ENCODE measurements at places on chromosomes 7 and 10.

DNA sequence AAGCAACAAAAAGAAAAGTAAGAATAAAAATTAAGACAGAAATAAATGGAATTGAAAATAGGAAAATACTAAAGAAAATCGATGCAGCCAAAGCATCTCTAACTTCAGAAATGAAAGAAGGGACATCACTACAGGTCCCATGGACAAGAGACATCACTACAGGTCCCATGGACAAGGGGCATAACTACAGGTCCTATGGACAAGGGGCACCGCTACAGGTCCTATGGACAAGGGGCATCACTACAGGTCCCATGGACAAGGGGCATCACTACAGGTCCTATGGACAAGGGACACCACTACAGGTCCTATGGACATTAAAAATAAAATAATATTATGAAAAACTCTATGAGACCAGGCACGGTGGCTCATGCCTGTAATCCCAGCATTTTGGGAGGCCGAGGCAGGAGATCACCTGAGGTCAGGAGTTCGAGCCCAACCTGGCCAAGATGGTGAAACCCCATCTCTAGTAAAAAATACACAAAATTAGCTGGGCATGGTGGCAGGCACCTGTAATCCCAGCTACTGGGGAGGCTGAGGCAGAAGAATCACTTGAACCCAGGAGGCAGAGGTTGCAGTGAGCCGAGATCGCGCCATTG is 101.0 kb upstream of the DNAAF5 start:
- no peak for DNase-seq

DNA sequence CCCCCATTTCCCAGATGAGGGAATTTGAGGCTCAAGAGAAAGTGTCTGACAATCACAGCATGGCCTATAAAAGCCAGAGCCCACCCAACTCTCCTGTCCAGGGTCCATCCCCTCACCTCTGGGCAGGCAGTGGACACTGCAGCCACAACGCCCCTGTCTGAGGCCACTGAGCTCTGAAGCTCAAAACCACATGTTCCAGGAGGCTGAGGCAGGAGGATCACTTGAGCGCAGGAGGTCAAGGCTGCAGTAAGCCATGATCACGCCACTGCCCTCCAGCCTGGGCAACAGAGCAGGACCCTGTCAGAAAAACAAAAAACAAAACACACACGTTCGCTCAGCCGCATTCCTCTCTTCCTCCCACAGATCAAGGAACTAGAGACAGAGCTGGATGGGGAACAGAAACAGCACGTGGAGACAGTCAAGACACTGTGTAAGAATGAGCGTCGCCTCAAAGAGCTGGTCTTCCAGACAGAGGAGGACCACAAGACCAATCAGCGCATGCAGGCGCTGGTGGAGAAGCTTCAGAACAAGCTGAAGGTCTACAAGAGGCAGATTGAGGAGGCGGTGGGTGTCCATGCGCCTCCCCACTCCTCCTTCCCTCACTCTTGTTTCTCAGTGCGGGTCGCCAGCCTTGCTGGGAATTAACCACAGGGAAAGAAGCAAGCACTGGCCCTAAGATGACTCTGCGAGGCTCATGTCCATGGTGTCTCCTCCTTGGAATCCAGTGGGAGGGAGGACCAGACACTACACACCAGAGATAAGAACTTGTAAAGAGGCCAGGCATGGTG is 20.0 kb upstream of the ARPC1A start:
- no peak for DNase-seq

DNA sequence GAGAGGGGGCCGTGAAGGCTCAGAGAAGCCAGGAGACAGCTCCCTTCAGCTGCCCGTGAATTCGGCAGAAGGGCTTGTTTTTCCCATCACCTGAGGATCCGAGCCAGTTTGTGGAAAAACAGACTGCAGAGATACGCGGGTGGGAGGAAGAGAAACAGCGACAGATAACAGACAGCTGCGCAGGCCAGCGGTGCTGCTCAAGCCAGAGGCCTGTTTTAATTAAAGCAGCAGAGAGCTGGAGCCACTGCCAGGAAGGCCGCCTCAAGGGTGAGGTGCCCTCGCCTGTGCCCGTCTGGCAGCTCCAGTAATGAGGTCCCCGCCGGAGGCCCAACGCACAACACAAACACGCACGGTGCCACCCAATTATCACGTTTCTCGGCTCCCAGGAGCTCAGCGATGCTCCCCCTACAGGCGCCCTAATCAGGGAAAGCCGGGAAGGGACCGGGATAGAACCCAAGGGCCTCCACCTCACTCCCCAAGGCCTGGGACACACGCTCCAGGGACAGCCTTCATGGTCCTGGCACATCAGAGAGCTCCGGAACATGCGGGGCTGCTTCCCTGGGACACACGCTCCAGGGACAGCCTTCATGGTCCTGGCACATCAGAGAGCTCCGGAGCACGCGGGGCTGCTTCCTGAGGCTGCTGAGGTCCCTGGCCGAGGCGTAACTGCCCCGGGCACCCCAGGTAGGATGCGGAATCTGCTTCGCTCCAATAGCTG is 60.6 kb upstream of the DNAAF5 start:
- DNase-seq: no peak

DNA sequence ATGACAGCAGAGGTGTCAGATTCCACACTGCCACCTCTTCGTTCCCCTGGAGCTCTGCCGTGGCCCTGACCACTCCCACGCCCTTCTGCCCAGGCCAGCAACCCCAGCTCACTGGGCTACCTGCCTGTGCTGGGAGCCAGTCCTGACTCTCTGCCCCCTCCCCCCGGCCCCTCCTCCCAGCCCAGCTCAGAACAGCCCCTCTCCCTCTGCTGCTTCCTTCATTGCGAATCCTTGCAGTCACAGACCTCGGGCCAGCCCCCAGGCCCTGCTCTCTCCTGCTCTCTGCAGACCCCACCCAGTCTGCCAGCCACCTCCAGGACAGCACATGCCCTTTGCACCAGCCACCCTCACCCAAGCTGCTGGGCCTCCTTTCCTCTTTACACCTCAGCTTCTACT is 60.4 kb downstream of the TCERG1L start:
- no peak for DNase-seq

DNA sequence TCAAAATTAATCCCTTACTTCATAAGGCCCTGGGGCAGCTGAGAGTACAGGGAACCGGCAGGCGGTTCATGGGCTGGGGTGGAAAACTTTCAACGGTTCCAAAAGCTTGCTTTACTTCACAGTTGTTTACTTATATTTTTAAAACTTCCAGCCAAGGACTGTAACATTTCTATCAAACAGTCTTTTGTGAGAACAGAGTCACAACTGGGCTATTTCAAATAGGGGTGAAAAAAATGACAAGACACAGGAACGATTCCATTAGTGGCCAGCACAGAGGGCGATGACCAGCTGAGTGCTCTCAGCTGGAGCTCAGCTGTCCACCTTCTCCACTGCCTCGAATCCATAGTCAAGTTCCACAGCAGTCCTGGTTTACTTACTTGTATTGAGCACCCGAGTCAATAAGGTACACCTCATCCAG is 48.2 kb downstream of the XPNPEP1 start:
- no peak for DNase-seq

GRCh38 chr10:77513781-77514331 is 123.8 kb downstream of the KCNMA1 start:
- peak; percentile 92 for DNase-seq

- DNase-seq: no peak
Measured at GRCh38 chr7:91302794-91303193, 38.6 kb downstream of the FZD1 start.

GRCh38 chr10:22252224-22252800 is 34.5 kb upstream of the EBLN1 start:
- peak; percentile 35 for DNase-seq

DNA sequence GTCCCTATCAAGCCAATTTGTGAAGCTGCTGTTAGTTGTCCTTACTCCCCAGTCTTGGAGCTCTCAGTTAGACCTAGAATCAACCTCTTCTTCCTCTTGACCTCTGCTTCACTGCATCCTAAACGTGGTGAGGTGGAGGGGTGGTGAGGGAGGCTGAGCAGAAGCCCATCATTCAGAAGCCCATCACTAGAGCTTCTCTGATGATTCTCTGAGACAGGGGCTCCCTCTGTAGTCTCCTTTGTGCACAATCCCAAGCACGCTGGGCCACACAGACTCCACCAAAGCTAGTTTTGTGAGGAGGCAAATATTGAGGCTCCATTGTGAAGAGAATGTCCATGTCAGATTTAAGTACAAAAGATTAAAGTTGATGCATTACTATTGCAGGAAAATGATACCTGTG is 163.8 kb upstream of the PRSS1 start:
- no peak for DNase-seq

GRCh38 chr7:145313551-145313950 is 477.7 kb upstream of the TPK1 start:
- no peak for DNase-seq

- DNase-seq: no peak
Measured at GRCh38 chr7:155759740-155760430, 52.4 kb downstream of the SHH start.
